ENCODE measurements at places on chromosomes 2 and 18.

- DNase-seq = no peak
Observed at GRCh38 chr2:174602745-174603144, 5.1 kb upstream of the WIPF1 start.

GRCh38 chr2:47346107-47346506 lies 56.8 kb upstream of the MSH2 start:
- no peak for DNase-seq

DNA sequence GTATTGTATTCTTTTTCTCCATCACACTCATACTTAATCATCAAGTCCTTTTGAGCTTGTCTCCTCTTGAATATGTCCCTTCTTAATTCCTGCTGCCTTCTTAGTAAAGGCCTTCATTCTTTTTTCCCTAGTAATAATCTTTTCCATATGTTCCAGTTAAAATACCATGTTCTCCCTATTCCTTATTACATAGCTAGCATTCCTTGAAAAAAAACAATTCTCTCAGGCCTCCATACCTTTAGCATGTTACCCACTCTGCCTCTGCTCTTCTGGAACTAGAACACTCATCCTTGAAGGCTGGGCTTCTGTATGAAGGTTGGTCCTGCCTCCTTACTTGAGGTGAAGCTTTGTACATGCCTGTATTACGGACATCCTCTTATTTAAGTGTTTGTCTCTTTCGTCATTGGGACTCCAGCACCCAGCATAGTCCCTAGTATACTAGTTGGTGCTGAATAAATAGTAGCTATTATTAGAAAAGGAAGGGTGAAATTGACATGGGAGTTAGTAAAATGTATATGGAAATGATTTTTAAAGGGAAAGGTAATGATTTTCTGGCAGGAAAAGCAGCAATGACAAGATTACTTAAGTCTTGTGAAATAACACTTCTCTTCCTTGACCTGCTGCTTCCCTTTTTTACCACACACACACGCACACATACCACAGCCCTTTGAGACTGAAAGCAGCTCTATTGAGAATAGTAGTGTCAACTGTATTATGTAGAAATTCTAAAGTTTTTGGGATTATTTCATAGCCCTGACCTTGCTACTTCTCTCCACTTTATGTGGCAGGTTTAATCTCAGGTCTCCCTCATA lies 45.6 kb downstream of the REL start:
- peak; percentile 23 for DNase-seq

DNA sequence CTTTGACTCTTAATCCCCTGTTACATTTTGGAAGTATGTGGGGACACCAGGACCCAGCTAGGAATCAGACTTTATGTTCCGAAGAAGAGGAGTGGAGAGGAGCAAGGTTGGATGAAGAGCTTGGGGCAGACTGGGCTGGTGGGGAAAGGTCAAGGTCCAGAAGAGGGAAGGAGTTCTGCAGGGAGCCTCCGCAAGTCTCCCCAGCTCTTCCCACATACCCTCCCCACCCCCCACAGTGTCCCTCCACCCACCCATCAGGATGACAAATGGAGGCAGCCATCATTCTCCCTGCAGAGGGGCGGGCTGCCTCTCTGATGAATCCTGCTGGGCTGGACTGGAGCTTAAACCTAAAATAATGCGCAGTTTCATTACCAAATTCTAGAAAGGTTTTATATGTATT lies 77.2 kb downstream of the ACKR3 start:
- no peak for DNase-seq

DNA sequence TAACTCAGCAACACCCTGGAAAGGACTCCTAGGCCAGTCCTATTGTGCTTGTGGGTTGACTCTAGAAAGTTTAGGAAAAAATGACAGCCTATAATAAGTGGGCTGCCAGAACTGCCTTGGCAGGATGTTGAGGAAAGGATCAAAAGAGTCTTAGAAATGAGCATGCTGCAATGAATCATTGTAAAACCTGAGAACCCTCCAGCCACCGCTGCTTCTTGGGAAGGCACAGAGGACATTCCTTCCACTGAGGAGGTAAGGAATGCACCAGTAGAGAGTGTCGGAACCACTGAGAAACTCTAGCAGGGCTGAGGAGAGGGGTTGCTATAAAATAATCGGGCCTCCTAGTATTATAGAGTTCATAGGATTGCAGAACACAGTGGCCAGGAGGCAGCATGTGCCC lies 146.7 kb upstream of the SMIM21 start:
- no peak for DNase-seq

GRCh38 chr2:174177316-174177890 lies 70.9 kb downstream of the OLA1 start:
- no peak for DNase-seq

GRCh38 chr2:203225423-203226039 lies 13.3 kb upstream of the CYP20A1 start:
- peak; percentile 34 for DNase-seq

GRCh38 chr2:107466241-107466640 lies 360.5 kb upstream of the RGPD4 start:
- no peak for DNase-seq

- DNase-seq = peak; percentile 62
Observed at GRCh38 chr18:3594760-3595368, 144.9 kb downstream of the TGIF1 start.

DNA sequence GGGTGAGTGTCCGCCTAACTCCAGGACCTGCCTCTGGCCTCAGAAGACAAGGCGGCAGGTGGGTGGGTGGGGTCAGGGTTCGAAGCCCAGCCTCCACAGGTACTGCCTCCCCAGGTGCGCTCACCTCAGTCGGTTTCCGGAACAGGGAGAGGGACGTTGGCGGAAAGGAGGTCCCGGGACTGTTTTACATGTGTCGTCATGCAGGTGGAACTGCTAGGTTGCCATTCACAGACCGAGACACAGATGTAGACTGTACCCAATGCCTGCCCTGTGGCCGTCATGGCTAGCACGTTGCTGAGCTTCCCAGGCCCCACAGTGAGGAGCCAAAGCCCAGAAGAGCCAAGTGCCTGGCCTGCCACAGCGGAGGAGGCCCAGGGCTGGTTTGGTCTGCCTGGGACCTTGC lies 284.0 kb upstream of the HS6ST1 start:
- no peak for DNase-seq

DNA sequence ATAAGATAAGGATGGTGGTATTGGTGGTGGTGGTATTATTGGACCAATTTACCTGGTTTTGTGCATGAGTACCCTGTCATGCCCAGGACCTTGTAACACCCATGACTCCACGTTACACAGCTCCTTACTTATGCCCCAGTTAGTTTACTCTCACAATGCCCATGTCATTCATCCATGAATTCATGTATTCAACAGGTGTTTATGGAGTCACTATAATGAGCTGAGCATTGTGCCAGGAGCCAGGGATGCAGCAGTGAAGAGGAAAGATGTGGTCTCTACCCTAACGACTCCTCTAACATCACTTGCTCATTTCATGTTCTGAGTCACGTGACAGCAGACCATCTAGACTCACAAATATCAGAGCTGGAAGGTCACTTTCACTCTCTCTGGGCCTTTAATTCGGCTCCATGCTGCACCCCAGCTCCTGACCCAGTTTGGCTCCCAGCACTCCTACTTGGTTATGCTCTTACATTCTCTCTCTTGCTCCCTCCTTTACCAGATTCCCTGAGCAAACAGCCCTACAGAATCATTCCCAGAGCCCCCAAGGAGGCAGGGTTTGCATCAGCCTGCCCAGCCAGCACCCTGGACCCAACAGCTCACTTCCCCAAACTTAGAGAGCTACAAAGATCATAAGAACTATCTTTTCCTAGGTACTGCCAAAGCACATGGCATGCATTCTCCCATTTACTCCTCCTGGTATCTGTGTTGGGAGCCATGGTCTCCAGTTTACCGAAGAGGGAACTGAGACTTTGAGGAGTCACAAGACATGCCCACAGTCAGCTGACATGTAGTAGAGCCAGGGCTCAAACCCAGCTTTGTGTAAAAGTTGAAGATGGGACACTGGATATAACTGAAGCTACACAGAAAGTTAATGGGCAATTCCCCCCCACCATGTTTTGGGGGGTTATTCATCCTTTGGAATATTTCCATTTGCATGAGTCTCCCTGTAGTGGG lies 449.9 kb downstream of the LRATD1 start:
- no peak for DNase-seq

- DNase-seq = peak; percentile 27
Observed at GRCh38 chr2:235235977-235236767, 257.7 kb upstream of the AGAP1 start.

- no peak for DNase-seq
Observed at GRCh38 chr2:166897666-166898065, 9.4 kb downstream of the XIRP2 start.

DNA sequence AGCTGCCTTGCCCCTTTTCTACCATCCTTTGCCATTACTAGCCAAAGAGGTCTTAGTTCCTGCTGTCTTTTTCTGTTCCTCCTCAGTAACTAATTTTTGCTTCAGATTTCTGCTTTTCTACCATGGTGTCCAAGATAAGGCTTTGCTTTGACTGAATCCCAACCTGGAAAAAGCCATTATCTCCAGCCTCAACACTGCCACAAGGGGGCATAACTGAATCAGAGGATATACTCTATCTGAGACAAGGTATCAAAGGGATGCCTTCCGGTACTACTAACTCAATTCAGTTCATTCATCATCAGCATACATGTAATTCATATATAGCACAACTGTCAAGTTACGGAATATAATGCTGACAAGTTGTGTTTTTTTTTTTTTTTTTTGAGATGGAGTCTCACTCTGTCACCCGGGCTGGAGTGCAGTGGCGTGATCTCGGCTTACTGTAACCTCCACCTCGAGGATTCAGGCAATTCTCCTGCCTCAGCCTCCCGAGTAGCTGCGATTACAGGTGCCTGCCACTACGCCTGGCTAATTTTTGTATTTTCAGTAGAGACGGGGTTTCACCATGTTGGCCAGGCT lies 11.4 kb downstream of the OSGEPL1 start:
- peak; percentile 55 for DNase-seq

DNA sequence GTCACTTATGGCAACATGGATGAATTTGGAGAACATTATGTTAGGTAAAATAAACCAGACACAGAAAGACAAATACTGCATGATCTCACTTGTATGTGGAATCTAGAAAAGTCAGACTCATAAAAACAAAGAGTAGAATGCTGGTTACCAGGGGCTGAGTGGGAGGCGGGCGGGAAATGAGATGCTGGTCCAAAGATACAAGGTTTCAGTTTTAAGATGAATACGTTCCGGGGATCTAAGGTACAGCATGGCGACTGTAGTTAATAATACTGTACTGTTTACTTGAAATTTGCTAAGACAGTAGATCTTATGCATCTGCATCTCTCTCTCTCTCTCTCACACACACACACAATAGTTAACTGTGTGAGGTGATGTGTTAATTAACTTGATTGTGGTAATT lies 14.2 kb downstream of the FAM110C start:
- no peak for DNase-seq

- peak; percentile 39 for DNase-seq
Observed at GRCh38 chr18:58135183-58135641, 91.2 kb downstream of the NEDD4L start.

GRCh38 chr2:111015283-111015995 lies 105.3 kb upstream of the BCL2L11 start:
- no peak for DNase-seq

Data from cardiac fibroblast (primary cell).